ENCODE measurements at places on chromosomes 2 and 18.

- DNase-seq: no peak
These were observed 37.0 kb downstream of the FIGN start for GRCh38 chr2:163698857-163699256.

DNA sequence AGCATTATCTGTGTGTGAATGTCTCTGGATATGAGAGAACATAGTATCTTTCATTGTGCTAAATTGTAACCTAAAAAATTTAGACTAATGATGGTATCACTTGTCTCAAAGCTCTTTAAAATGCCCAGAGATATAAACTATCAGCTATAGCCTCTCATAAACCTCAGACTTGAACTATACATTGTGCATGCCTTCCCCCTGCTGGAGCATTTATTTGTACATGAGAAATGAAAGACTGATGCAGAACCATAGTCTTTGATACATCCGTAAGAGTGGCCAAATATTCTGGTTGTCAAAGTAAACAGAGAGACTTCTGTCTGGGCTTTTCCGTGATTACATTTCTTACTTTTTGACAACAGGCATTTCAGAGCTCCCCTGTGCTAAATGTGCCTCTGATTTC, 71.9 kb upstream of the CCDC68 start:
- DNase-seq: no peak

DNA sequence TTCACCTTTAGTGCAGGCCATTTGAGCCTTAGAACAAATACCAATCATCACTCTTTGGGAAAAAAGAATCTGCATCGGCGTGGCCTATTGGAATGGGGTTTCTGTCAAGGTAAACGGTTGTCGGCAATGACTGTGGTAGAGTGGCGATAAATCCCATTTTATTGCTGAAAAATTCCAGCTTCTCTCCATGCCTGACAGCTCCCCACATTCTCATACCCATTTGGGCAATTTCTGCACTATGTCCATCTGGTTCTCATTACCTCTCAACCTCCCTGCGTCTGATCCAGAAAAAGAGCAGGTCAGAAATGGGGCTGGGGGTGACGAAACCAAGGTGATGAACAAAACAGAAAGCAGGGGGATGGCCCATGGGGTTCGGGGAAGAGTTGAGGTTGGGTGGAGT, 254.0 kb downstream of the MEIS1 start:
- no peak for DNase-seq

DNA sequence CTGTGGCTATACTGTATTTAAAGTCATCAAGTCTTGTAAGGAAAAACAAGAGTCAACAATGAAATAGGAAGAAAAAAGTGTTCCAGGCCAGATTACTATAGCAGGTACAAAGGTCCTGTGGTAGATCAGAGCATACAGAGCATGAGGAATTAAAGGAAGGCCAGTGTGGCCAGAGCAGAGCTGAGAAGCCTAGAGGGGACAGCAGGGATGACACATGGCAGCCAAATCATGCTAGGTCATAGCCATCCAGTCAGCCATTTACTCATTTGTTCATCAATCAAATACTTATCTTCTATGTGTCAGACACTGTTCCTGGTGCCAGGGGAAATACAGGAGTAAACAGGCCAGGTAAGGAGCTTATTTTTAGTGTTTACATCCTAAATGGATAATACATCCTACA, 24.3 kb downstream of the ADD2 start:
- DNase-seq: no peak

DNA sequence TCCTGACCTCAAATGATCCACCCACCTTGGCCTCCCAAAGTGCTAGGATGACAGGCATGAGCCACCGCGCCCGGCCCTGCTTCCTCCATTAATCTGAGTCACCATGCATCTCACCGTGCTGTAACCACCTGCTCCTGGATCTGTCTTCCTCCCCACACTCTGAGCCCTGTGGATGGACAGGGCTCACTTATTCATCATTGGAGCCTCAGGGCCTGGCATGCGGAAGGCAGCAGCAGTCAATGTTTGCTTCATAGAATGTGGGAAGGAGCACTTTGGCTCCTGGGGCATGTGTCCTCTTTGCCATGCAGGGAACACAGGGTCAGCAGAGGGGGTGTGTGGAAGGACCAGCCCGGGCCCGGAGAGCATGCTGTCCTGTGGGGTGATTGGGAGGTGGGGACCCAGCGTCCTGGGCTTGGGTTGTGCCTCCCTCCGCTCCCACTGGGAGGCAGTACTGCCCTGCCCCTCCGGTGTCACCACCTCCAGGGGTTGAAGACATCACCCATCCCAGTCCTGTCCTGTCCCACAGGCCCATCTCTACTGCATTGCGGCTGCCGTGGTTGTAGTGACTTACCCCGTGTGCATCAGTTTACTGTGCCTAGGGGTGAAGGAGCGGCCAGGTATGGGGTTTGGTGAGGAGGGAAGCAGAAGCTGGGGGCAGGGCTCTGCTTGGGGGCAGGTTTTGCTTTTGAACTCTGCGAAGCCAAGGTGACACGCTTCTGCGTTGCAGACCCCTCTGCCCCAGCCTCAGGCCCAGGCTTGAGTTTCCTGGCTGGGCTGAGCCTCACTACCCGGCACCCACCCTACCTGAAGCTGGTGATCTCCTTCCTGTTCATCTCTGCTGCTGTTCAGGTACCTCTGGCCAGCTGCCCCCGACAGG, 11.5 kb downstream of the MFSD2B start:
- no peak for DNase-seq

DNA sequence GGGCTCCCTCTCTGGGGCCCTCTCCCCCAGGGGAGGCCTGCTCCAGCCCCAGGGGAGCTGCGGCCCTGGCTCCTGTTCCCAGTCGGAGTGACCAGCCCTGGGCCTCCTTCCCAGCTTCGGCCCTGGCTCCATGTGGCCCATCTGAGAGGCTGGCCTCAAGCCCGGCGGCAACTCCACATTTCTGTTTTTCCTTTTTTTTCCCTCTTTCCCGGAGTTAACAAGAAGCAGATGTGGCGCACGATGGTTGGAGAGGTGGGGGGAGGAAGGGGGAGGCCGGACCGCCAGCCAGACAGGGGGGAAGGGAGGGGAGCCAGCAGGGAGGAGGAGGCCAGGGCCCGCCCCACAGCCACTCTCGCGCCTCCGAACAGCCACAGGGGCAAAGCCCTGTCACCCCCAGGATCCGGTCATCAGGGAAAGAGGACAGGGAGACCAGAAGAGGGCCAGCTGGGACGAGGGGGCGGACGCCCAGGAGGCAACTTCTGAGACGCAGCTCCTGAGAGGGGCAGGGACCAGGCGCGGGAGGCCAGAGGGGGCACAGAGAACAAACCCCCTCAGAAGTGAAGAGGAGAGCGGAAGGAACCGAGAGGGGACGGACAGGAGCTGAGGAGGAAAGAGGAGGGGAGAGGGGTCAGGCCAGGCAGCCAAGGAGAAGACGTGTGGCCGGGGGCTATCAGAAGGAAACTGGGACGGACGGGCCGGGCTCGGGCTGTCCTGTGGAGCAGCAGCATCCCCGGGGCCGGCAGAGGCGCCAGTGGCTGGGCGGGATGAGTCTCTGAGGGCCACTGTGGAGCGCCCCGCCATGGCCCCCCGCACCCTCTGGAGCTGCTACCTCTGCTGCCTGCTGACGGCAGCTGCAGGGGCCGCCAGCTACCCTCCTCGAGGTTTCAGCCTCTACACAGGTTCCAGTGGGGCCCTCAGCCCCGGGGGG, at the start of gene EMILIN1:
Gene EMILIN1, plus strand, starts transcription at position 349 of the 928 bp plus-strand sequence. Its CDS starts 451 bp downstream, at position 800.
- peak; percentile 93 for DNase-seq

- no peak for DNase-seq
These were observed 23.5 kb upstream of the BZW1 start for GRCh38 chr2:200788121-200788718.
